HepG2 (cell line): ENCODE measurements at places on chromosomes 6 and 20. TPM values are rescaled to one million over a fixed set of nuclear protein-coding genes. Genes with fewer than 3 reads are reported as not detected.

DNA sequence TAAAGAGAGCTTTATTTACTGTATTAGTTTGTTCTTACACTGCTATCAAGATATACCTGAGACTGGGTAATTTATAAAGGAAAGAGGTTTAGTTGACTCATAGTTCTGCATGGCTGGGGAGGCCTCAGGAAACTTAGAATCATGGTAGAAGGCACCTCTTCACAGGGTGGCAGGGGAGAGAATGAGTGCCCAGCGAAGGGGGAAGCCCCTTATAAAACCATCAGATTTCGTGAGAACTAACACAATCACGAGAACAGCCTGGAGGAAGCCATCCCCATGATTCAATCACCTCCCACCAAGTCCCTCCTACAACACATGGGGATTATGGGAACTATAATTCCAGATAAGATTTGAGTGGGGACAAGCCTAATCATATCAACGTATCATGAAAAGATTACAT, 27.2 kb downstream of the ARID1B start:
- DNase-seq: no peak

DNA sequence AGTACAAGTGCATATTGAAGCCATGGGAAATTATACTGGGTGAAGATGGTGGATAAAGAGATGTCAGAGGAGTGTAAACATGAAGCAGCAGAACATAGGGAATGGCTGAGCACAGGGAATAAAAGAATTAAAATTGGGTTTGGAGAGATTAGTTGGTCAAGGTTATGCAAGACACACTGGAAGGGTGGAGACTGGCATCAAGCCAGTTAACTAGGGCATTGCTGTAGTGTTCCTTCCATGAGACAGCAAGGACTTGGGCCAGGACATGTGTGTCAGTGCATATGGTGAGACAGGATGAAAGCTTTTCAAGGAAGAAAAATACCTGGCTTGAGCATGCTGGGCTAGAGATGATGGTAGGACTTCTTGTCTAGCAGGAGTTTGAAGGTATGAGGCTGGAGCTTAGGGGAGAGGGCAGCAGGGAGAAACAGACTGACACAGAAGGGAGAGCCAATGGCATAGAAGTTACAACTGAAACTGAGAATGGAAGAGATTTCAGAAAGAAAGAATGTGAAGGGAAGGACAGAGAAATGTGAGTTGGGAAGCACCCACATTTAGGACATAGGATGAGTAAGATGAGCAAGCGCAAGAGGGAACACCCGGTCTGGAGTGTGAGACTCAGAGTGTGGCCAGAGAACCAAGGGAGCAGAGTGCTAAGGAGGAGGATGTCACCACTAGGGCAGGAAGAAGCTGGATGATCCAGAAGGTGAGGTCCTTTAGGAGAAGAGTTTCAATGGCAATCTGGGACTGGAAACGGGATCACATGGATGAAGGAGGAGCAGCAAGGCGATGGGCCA, 14.5 kb upstream of the TMEM170B start:
- DNase-seq: no peak

- DNase-seq: no peak
Observed at GRCh38 chr20:53146201-53146891, 174.2 kb downstream of the TSHZ2 start.

DNA sequence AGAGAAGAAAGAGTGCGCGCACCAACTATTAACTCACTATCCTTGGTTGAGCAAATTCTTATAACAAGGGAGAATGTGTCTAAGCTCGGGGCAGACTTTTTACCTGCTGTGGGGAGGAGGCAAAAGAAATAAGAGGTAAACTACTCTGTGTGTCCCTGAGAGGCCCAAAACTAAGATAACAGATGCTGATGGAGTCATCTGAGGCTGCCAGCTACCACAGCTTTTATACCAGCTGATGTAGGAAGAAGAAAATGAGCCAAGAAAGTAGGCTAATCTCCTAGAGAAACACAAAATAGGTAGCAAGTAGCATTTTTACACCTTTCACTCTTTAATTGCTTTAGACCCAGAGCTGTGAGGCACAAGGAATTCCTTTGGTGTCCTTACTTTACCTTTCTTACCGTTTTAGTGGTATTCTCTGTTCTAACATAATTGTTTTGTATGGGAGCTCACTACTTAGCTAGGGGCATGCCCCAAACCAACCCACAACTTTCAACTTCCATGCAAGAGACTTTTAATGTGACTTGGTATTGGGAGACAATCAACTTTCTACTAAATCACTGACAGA, 27.8 kb upstream of the PIM1 start:
- no peak for DNase-seq

DNA sequence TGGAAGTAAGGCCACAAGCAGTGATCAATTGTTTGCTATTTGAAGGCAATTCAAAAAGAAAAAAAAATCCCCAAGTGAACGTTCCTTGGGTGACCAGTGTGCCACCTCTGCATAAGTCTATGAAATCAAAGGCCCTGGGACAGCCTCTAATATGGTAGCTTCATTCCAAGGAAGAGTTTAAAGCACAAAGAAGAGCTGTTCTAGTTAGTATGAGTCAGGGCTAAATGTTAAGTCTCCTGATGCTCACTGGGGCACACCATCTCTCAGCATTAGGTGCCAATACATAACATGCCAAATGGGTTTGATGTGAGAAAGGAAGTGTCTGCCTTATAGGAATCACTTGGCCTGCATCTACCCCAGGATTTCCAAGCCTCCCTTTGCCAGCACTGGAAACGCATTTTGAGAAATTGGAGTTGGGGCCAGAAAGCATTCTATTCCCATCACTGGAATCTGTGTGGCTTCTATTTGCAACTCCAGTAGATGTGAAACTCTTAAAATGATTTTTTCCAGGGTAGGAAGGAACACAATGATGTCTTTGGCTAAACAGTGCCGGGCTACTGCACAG, 13.0 kb downstream of the UNC5CL start:
- no peak for DNase-seq

DNA sequence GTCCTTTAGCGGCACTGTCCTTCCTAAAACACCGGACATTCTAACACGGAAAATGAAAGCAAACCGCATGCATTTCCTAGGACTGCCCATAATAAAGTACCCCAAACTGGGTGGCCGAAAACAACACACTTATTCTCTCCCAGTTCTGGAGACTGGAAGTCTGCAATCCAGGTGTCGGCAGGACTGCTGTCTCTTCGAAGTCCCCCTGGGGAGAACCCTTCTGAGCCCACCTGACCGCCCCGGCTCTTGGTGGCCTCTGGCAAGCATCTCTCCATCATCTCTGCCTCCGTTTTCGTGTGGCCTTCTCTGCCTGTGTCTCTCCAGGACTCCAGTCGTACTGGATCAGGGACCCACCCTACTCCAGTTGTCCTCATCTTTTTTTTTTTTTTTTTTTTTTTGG, 55.4 kb downstream of the SYNJ2 start:
- DNase-seq: no peak

PPP1R16B gene
- total RNA-seq: 0.02 TPM in 1 of 2 replicates, not detected in the other

NKX2-2 gene
- not detected in 2 replicates for total RNA-seq

TAGAP gene
- not detected in 2 replicates for total RNA-seq
